ENCODE measurements at places on chromosomes 1 and 21.

DNA sequence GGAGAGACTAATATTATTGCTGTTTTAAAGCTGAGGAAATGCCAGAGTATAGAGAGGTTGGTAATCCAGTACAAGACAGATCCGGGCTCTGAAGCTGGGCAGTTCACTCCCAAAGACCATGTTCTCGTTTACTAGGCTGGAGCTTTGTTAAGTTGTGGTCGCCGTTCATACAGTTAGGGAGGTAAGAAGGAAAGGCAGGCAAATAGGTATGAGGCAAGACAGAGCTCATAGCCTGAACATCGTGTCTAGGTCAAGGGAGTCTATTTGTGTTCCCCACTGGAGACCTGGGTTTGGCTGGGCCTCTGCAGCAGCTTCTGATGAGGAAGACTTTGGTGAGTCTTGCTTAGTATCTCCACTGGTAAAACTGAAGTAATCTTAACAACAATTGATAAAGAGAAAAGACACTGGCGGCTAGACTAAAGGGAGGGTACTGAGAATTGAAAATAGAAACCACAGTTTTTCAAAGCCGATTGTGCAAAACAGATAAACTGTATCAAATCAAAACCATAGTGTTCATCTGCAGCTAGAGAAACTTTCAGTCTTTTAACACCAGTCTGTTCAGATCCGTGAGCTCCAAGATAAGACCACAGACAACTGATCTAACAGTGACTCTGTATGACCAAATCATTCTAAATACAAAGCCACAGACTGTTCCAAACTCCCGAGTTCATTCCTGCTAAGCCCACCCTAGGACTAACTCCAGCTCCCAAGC is 217.0 kb upstream of the FAM78B start:
- no peak for DNase-seq

DNA sequence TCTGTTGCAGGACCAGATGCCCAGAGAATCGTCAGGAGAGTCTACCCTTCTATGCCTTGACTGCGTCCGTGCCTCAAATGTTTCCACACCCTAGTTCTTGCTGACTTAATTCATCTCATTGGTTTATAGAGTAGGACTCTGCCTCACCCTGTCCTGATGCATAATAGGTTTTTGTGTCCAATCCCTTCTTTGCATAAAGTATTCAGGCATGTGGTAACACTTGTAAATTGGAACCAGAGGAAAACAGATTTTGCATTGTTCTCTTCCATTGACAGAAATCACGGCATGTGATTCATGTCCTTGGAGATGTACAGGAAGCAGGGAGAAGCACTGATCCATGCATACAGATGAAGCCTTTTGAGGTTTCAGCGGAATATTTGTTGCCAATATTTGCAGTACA is 29.5 kb downstream of the PLPPR5 start:
- no peak for DNase-seq

DNA sequence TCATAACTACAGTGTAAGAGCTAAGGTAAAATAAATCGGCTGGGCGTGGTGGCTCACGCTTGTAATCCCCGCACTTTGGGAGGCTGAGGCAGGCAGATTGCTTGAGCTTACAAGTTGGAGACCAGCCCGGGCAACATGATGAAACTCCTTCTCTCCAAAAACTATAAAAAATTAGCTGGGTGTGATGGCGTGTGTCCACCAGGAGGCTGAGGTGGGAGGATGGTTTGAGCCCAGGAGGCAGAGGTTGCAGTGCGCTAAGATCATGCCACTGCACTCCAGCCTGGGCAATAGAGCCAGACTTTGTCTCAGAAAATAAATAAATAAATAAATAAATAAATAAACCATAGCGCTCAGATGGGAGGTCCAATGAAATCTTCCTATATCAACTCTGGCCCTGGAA is 16.7 kb upstream of the FAM110D start:
- no peak for DNase-seq

- DNase-seq = no peak
Measured at GRCh38 chr21:45951676-45952075, 29.9 kb upstream of the COL6A1 start.

DNA sequence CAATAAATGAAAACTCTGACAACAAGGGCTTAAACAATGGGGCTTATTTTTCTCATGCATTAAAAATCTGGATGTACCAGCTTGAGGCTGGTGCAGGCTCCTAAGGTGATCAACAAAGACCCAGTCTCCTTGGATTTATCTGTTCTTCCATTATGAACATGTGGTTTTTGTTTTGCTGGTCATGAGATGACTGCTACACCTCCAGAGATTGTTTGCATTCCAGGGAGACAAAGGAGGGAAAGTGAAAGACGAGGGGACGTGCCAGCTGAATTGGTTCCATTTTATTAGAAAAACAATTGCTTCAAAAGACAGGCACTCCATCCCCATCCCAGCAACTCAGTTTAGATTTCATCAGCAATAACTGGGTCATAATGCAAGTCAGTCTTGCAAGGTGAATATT is 90.9 kb upstream of the KCNK1 start:
- DNase-seq = no peak

GRCh38 chr1:167601442-167602383 is 28.3 kb upstream of the RCSD1 start:
- DNase-seq = no peak

- DNase-seq = no peak
Measured at GRCh38 chr1:230125640-230126528, 58.8 kb downstream of the GALNT2 start.

GRCh38 chr21:45986316-45987051 is 4.9 kb downstream of the COL6A1 start:
- no peak for DNase-seq

- no peak for DNase-seq
Measured at GRCh38 chr1:30748098-30748698, 9.4 kb downstream of the LAPTM5 start.

DNA sequence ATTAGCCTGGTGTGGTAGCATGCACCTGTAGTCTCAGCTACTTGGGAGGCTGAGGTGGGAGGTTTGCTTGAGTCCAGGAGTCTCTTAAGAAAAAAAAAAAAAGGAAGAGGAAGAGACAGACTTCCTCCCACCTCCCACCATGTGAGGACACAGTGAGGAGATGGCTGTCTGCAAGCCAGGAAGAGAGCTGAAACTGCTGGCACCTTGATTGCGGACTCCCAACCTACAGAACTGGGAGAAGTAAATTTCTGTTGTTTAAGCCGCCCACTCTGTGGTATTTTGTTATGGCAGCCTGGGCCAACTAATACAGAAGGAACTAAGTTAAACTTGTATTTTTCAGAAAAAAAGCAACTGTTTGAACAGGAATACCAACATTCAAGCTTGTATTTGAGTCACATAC is 21.7 kb downstream of the DOP1B start:
- DNase-seq = no peak

DNA sequence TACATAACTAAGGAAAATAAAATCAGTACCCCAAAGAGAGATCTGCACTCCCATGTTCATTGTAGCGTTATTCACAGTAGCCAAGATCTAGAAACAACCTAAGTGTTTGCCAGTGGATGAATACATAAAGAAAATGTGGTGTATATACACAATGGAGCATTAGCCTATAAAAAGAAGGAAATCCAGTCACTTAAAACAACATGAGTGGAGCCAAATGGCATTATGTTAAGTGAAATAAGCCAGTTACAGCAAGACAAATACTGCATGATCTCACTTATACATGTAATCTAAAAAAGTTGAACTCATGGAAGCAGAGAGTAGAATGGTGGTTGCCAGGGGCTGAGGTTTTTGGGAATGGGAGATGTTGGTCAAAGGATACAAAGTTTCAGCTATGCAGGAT is 508.3 kb upstream of the B3GALT2 start:
- no peak for DNase-seq

DNA sequence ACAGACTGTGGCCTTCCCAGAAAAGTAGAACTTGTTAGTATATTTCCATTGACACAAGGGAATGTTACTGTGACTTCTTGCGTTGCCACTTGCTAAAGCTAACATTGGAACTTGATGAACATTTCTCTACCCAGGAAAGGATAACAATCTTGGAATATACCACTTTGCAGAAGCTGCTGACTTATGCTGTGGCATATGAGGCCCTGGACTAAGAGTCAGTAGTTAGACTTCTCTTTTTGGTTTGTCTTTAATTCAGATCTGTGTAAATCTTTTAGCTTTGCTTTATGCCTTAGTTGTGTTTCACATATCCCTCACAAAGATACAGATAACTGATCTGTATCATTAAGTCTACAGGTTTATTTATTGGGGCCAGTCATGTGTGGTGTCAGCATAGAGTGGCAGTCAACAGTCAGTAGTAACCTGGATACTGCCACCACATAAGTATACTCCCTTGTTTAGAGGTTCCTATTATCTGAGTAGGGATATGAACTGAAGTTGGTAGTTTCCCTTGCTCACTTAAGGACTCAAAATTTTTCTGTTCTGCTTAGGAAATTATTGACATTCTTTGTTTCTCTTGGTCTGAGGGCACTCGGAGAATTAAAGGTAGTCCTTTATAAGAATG is 14.7 kb downstream of the RNF2 start:
- DNase-seq = no peak

- DNase-seq = no peak
Measured at GRCh38 chr1:194959795-194960194, 1648.4 kb downstream of the KCNT2 start.

GRCh38 chr1:84985365-84985764 is 11.5 kb downstream of the MCOLN2 start:
- no peak for DNase-seq

- no peak for DNase-seq
Measured at GRCh38 chr1:234839663-234840062, 229.7 kb upstream of the IRF2BP2 start.

DNA sequence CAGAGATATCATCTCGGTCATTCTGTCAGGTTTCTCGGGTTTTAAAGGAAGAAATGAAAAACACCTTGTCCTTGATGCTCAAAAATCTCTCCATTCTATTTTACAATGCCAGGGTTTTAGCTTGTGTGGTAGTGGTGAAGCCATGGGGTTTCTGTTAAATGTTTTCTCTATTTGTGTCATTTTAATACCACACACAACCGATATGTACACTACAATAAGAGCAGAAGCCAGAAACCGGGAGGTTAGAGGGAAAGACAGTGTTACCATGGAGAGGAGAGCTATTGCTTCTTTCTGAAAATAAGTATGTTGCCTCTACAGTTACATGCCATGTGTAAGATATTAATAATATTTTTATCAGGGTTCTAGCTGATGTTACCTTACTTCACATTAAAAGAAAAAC is 2.8 kb downstream of the SLC35D1 start:
- DNase-seq = no peak

All from activated naive CD4-positive, alpha-beta T cell treated with Interleukin-2 at 50 U/mL for 16 hours (primary cell).